ENCODE measurements at places on chromosomes 11 and 22.

GRCh38 chr11:88196393-88196792, 21.1 kb upstream of the RAB38 start:
- no peak for DNase-seq

DNA sequence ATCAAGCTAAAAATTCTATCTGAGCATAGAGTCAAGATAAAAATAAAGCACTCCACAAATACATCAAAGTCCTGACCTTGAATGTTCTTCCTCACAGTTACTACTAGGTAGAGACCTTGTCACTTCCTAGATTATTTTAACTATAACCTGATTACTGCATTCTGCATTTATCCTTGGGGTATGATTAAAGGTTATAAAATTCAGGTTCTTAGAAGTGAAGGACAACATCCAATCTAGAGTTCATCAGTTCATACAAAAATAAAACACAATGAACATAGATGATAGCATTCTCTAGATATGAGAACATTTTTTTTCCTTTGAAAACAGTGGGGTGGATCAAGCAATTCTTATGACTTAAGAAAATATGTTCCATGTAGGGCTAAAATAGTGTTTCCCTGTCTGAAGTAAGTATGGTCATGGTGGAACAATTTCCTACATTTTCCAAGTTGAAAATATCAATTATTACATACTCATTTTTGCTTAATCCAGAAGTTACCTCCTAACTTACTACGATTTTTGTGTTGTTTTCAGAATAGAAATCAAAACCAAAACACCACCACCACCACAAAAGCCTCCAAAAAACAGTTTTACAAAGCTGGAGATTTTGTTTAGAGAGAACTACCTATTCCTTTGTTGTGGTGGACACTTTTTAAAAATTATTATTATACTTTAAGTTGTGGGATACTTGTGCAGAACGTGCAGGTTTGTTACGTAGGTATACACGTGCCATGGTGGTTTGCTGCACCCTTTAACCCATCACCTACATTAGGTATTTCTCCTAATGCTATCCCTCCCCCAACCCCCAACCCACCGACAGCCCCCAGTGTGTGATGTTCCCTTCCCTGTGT, 112.0 kb upstream of the DDI1 start:
- peak; percentile 4 for DNase-seq

DNA sequence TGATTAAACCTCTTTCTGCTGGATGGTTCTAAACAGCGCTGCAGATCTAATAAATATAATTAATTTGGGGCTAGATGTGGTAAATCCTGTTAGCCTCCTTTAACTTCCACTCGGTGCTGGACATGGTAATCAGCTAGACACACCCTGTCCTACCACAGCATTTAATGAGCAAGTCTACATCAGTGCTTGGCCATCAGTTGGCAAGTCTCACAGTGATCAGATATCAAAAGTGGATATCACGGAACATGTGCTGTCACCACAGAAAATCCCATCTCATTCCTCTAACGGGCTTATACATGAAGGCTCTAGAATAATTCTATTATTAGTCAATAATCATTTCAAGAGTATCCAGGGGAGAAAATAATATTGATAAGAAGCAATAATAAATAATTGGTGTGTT, 5.6 kb upstream of the USP28 start:
- DNase-seq: no peak

DNA sequence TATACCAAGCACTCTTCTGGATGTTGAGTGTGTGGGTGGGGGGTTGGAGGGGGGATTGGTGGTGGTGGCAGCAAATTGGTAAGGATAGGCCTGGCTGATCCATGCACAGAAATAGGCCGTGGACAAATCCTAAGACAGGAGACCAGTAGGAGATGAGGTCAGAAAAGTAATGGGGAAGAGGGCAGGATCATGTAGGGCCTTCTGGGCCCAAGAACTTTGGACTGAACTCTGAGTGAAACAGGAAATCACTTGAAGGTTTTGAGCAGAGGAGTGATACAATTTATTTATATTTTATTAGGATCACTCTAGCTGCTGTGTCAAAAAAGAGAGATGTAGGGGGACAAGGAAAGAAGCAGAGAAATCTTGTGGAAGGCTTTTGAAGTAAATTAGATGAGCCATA, 28.7 kb downstream of the TSG101 start:
- DNase-seq: no peak

DNA sequence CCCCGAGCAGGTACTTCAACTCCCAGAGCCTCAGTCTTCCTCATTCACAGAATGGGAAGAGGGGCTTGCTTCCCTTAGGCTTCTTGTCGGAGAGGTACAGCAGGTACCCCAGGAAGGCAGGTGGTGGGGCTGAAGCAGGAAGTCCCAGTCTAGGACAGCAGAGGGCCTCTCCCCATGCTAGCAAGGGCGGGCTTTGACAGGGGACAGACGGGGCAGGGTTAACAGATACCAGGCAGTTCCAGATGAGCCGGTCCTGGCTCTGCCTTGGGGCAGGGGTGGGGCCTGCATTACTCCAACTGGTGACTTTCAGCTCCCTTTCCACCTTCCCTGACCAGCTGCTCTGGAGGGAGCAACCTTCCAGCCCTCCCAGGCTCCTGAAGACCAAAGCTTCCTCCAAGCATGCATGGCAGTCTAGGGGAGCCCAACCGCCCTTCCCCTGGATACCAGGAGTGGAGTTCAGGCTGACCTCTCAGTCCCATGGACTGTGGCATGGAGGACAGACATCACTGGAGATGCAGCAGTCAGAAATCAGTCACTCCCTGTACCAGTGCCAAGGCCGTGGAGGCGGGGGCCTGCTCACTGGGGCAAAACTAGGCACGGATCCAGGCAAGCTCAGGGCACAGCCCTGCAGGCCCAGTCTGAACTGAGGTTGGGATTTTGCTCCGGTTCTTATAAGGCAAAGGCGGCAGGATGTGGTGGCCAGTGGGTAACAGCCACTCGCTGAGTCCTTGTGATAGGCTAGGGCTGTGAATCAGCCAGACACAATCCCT, 60.5 kb downstream of the NAT10 start:
- DNase-seq: no peak

DNA sequence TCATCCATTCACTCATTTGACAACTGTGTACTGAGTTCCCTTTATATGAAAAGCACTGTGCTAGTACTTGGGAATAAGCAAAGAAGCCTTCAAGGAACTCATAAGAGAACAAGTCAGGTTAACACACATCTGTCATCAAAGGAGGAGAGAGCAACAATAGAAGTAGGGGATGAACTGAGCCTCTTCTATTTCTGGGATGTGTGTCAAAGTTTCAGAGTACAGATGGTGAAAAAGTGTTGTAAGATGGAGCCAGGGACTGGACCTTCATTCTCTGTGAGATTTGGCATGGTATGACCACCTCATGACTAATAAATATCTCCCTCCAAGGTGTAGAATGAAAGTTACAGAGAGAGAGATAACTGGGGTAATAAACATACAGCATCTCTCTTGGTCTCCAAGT, 349.8 kb upstream of the PLET1 start:
- no peak for DNase-seq
